Trophoblast cell (in vitro differentiated cells and primary cell): ENCODE measurements at places on chromosomes 2 and 18.

DNA sequence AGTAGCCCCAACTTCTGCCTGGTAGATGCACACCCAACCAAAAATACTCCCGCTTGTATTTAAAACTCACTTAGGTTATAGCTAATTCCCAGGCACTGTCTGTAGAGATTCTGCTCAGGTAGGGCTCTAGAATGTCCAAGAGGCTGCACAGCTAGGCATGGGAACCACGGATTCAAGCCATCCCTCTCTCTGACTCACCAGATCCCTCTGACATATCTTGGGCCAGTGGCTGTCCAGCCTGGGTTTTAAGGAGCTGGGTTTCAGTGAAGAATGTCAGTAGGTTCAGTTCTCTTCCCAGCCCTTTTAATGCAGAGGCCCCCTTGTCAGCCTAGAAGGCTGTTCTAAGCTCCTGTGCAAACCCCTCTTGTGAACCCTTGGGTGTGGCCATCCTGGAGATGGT, 15.9 kb upstream of the IL1R1 start:
- no peaks in the 10 kb centered on the region for H3K27me3 ChIP-seq
- no peaks in the 10 kb centered on the region for H3K36me3 ChIP-seq

DNA sequence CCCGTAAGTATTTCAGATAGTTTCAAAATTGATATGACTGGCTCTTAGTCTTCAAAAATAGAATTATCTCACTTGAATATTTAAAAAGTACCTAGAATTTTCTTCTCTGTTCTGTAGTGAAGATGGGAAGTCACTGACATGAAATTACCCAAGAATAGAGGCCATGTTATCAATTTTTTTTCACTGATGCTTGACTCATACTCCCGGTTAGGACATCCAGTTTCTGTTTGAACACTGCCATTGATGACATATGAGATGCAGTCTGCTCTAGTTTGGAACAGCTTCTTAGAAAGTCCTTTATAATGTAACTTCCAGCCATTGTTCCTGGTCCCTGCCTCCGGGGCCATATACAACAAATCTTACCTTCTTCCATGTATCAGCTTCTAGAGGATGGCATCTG, 26.0 kb downstream of the MAP3K20 start:
- no peaks in the 10 kb centered on the region for H3K27me3 ChIP-seq
- H3K4me3 ChIP-seq: no peak overlapping the region
- no peaks in the 10 kb centered on the region for H3K4me1 ChIP-seq
- DNase-seq: no peak
- H3K36me3 ChIP-seq: no peaks in the 10 kb centered on the region
- no peak overlapping the region for H3K27ac ChIP-seq

- no peak overlapping the region for H3K27ac ChIP-seq
- H3K4me1 ChIP-seq: no peaks in the 10 kb centered on the region
- no peaks in the 10 kb centered on the region for H3K27me3 ChIP-seq
- no peak overlapping the region for H3K4me3 ChIP-seq
- peak; percentile 28 for DNase-seq
Observed at GRCh38 chr2:109213646-109214433, 84.8 kb downstream of the SH3RF3 start.

DNA sequence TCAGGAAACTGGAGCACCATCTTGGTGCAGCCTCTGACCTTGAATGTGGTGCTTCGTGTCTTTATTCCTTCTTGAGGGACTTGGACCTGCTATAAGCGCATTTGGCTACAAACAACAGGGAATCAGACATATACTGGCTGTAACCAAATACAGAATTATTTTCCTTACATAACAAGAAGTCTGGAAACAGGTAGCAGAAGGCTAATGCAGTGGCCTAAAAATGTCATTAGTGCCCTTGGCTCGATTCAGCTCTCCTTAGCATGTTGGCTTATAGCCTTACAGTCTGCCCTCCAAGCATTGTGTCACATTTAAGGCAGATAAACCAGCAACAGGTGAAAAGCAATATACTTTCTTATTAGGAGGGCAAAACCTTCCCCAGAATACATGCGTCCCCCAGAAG, 655.4 kb downstream of the XIRP2 start:
- no peak overlapping the region for H3K4me3 ChIP-seq
- no peak for DNase-seq
- no peaks in the 10 kb centered on the region for H3K36me3 ChIP-seq
- no peaks in the 10 kb centered on the region for H3K4me1 ChIP-seq

DNA sequence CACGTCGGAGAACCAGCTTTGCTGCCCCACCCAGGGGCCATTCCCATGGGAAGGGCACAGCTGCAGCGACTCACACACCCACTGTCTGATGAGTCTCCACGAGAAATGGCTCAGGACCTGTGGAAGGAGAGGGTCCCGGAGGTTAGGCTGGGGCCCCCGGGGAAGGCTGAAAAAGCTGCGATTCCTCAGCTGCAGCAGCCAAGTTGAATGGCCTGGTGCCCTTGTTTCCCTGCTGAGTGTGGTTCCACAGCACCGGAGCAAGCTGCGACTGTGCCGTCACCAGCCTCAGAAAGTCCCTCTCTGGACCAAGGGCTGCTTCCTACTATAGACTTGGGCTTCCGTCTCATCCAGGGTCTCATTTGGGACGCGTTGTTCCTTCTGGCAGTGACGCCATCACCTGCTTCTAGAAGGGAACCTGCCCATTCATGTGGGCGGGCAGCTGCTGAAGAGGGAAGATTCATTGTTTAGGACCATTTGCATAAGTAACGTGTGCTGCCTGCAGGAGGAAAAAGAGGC, 180.2 kb downstream of the INHBB start:
- DNase-seq: no peak
- H3K36me3 ChIP-seq: no peaks in the 10 kb centered on the region
- H3K4me1 ChIP-seq: no peaks in the 10 kb centered on the region
- no peak overlapping the region for H3K4me3 ChIP-seq

DNA sequence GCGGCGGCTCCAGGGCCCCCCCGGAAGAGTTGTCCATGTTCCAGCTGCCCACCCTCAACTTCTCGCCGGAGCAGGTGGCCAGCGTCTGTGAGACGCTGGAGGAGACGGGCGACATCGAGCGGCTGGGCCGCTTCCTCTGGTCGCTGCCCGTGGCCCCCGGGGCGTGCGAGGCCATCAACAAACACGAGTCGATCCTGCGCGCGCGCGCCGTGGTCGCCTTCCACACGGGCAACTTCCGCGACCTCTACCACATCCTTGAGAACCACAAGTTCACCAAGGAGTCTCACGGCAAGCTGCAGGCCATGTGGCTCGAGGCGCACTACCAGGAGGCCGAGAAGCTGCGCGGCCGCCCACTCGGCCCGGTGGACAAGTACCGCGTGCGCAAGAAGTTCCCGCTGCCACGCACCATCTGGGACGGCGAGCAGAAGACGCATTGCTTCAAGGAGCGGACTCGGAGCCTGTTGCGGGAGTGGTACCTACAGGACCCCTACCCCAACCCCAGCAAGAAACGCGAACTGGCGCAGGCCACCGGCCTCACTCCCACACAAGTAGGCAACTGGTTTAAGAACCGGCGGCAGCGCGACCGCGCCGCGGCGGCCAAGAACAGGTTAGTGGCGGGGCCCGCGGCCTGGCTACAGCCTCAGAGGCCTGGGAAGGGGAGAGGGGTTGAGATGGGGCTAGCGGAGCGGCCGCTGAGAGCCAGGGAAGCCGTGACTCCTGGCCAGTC, 965 bp downstream of the SIX3 start:
- H3K36me3 ChIP-seq: no peaks in the 10 kb centered on the region
- peaks cover 94% of the 10 kb centered on the region for H3K27me3 ChIP-seq
- no peak for DNase-seq
- no peak overlapping the region for H3K4me3 ChIP-seq
